Testis (tissue), 5 donors: ENCODE measurements at places on chromosomes 4 and X. TPM values are rescaled to one million over a fixed set of nuclear protein-coding genes. Genes with fewer than 3 reads are reported as not detected.

TMEM31 gene
- 110 TPM for total RNA-seq

DNA sequence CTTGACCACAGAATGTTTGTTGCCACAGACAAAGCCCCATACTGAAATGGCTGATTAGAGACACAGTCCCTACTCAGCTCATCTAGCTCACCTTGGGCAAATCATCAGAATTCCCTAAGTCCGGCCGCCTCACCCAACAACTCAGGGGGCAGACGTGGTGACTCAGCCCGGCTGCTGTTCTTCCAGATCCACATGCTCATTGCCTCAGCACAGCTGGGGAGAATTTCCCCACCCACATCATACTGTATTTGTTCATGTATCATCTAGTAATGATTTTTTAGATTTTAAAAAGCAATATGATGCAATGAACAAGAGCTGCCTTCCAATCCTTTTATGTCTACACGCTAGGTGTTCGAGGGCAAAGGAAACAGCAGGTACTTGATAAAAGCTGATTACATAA lies 333.8 kb upstream of the TENM3 start:
- H3K27ac ChIP-seq = no peak overlapping the region
- no peaks in the 10 kb centered on the region for H3K36me3 ChIP-seq
- DNase-seq = no peak
- no peaks in the 10 kb centered on the region for H3K27me3 ChIP-seq

GRCh38 chr4:183968931-183969330 lies 63.8 kb downstream of the STOX2 start:
- H3K27ac ChIP-seq = no peak overlapping the region
- no peaks in the 10 kb centered on the region for H3K4me1 ChIP-seq
- no peak for DNase-seq
- no peak overlapping the region for H3K4me3 ChIP-seq

- no peaks in the 10 kb centered on the region for H3K27me3 ChIP-seq
- H3K4me1 ChIP-seq = no peaks in the 10 kb centered on the region
- DNase-seq = no peak
- no peak overlapping the region for H3K4me3 ChIP-seq
- no peak overlapping the region for H3K27ac ChIP-seq
These were observed 18.8 kb downstream of the SLC25A31 start for GRCh38 chr4:127748957-127749356.

POLN gene
- 22.9 TPM for total RNA-seq

- H3K4me3 ChIP-seq = no peak overlapping the region
- H3K4me1 ChIP-seq = no peaks in the 10 kb centered on the region
- H3K27me3 ChIP-seq = no peaks in the 10 kb centered on the region
- DNase-seq = no peak
These were observed 209.8 kb downstream of the SPCS3 start for GRCh38 chr4:176529574-176529973.

MAML3 gene
- total RNA-seq = 18.8 TPM

- H3K4me3 ChIP-seq = no peak overlapping the region
- H3K27ac ChIP-seq = no peak overlapping the region
- H3K4me1 ChIP-seq = no peaks in the 10 kb centered on the region
- H3K27me3 ChIP-seq = no peaks in the 10 kb centered on the region
These were observed 245.4 kb downstream of the DCTD start for GRCh38 chr4:182671749-182672148.
